Ammon's horn (tissue), 1 donor: ENCODE measurements at places on chromosomes 3 and 15.

DNA sequence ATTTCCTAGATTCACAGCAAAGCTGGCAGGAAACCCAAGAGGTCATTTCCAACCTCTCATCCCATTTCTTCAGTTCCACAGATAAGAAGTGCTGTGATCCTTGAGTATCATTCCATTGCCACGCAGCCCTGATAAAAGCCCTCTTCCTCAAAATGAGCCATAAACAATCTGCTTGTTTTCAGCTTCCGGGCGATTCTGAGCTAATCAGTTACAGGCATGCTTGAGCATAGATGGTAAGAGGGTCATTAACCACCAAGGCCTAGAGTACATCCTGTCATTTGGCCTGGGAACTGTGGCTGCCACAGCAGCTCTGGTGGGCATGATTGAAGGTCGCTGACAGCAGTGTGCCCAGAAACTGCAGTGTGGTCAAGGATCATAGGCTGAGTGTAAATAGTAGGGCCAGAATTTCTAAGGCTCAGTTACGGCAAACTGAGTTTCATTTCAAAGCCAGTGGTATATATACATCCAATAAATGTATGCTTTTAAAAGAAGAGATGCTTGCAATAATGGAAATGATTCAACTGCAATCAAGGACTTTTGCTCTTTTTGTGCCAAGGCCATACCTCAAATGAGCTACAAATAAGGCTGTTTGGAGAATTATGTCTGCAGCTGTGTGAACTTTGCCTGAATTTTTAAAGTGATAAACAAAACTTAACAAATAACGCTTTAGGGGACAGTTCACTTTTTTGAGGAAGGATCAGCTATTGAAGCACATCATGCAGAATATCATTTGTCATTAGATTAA, 47.3 kb downstream of the P3H2 start:
- no peak for DNase-seq

GRCh38 chr3:55370272-55370671, 116.8 kb downstream of the WNT5A start:
- DNase-seq = no peak

GRCh38 chr3:172410702-172411477, 37.4 kb downstream of the GHSR start:
- no peak for DNase-seq

GRCh38 chr15:36004891-36005490, 459.0 kb upstream of the DPH6 start:
- no peak for DNase-seq

GRCh38 chr3:31159331-31160039, 265.0 kb upstream of the GADL1 start:
- DNase-seq = no peak

DNA sequence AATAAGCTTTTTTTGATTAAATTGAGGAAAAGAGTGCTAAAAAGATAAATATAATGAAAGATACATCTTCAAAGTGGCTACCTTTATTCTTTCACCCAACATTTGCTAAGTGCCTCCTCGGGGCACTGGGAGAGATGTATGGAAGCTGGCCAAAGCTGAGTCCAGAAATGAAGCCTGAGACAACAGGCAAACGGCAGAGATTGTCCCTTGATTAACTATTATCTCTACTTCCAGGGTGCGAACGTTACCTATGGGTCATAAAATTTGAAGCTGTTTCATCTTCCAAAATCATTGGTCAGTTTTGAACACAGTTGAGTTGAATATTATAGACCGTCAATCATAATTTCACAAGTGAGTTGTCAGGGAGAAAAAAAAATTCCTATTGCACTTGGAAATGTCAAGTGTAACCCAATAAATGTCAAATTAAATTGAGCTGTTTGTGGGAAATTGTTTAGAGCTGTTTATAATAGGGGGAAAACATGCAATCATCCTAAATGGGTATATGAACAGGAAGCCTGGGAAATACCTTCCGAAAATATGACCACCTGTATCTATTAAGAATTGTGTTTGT, 73.9 kb downstream of the SUCLG2 start:
- no peak for DNase-seq

DNA sequence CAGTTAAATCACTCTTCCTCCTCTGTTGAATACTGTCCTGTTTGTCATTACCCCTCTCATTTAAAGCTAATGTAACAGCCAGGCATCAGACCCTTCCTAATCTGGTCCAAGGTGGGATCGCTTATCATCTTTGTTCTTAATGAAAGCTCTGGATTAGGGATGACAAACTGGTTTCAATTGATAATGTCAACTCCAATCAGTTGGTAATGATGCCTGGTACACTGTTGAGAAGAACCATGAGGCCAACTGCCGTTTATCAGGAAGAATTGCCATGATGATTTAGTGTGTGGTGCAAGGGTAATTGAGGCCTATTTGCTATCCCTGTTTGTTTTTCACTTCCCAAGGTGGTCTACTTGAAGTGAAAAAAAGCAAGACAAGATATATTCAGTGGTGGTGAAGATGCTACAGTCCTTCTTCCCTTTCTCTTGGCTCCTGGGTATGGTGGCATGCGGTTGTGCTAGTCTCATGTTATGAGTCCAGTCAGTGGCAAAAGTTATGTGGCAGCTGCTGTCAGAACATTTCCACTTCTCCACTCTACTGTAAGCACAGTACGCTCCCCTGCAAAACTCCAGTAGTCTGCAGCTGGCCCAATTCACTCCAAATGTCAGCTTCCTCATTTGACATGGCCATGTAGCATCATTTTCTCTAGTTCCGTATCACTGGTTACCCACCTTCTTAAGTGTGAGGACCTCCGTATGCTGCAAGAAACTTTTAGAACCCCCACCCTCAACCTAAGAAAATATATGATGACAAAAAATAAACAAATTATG, 72.5 kb downstream of the MORC1 start:
- DNase-seq = peak; percentile 14

DNA sequence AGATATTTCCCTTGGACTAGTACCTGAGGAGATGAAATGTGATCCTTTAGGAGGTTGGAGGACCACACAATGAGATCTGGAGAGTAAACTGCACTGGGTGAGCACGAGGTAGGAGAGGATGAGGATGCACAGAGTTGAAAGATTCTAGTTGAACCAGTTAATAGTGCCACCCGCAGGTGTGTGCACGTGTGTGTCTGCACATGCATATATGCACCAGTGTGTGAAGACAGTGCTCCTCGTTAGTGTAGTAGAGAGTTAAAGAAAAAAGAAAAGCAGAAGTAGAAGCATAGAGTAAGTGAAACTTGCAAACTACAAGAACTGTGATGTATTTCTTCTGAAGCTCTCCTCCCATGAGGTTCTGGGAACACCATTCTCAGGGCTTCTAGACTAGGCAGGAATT, 8.4 kb downstream of the MED12L start:
- no peak for DNase-seq

DNA sequence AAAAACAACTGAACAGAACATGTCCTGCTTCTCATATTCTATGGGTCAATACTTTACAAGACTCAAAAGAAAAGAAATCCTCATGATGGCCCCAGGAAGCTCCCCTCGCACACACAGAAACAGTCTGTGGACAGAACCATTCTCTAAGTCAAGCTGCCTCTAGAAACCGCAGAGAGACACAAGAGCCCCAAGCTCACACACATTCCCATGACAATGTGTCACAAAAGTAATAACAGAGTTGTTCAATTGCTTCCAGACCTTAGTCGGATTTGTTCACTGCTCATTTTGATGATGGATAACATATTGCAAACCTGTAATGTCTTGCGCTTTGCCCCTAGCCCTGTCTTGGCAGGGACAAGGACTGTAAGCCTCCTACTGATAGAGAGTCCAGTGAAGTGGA, 60.9 kb downstream of the UMPS start:
- DNase-seq = no peak

GRCh38 chr3:12327021-12327420, 38.2 kb downstream of the PPARG start:
- peak; percentile 10 for DNase-seq

DNA sequence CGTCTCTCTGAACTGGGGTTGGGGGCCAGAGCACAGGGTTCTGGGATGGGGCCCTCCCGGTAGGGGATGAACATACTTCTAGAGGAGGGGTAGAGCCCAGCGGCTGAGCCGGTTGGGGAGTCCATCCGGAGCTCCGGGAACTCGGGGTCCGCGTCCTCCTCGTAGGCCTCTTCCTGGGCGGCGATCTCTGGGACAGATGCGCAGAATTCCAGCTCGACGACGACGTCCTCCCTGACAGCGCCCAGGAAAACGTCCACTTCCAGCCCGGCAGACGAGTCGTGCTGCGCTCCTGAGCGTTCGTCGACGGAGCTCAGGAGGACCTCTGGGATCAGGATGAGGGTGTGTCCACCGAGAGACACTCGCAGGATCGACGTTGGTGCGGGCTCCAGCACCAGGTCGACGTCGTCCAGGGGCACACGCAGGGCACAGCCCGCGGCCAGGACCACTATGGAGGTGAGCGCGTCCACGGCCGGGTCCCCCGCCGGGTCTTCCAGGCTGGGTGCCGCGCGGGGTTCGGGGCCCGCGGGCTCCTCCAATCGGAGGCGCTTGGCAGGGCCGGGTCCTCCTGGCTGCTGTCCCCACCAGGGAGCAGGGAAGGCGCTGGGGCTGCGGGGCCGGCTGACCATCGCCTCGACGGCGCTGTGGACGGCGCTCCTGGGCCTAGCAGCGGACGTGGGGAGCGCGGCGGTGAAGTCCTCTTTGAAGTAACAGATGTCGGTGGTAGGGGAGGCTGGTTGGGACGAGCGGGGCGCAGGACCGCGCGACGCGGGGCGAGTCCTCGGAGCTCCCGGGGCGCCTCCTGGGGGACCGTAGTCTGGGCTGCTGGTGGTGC, 474 bp downstream of the PRR23B start:
- DNase-seq = no peak

DNA sequence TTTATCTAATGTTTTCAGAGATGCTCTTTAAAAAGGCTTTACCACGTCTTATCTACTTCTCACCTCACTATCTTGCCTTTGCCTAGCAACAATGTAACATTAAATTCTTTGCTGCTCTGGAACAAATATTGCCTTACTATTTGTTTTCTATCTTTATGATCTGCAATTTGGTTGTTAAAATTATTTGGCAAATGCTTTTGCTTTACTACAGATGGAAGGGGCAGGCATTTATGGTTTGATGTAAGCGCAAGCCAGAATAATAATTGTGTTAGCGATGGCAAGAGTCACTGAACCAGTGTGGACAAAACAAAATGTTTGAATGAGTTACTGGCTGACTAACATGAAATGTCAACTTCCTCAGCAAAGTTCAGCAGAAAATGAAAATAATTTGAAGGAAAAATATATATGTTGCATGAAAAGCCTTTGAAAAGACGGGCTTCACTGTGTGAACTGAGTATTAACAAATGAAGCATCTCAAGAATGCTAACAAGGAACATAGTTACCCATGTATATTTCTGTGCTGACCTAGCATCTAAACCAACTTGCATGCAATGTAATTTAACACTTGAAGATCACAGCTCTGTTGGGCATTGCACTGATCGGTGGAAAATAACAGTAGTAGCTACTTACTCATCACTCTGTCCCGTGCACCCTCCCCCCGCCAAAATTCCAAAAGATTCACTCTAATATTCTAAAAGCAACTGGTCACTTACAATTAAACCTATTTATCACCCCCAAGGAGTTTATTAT, 454.0 kb upstream of the ARHGEF26 start:
- DNase-seq = no peak

- DNase-seq = no peak
These were observed 28.9 kb upstream of the BHLHE40 start for GRCh38 chr3:4950351-4950784.

- DNase-seq = no peak
These were observed 5.4 kb downstream of the PCBP4 start for GRCh38 chr3:51961602-51962569.

DNA sequence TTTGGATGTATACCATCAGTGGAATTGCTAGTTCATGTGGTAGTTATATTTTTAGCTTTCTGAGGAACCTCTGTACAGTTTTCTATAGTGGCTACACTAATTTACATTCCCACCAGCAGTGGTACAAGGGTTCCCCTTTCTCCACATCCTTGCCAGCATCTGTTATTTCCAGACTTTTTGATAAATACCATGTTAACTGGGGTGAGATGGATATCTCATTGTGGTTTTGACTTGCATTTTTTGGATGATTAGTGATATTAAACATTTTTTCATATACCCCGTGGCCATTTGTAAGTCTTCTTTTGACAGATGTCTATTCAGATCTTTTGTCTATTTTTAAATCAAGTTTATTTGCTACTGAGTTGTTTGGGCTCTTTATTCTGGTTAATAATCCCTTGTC, 455.6 kb upstream of the RARB start:
- DNase-seq = no peak

- DNase-seq = no peak
These were observed 40.9 kb downstream of the IRAK2 start for GRCh38 chr3:10205451-10206165.

DNA sequence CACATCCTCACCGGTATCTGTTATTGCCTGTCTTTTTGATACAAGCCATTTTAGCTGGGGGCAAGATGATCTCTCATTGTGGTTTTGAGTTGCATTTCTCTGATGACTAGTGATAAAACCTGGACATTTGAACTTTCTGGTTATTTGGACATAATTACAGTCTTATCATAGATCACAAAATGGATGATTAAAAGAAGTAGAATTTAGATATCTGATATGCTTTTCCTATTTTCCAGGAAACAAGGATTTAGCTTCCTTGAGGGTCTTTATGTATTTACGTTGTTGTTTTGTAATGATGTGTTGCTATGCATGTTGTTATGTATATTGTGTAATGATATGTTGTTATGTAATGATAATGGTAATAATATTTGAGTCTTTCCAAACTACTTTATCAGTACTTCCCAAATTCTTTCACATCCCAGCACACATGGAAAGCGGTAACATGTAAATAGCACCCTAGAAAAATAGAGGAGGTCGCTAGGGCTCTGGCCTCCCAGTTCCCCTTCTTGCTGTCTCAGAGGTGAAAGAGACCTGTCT, 53.8 kb downstream of the GJD2 start:
- DNase-seq = no peak

DNA sequence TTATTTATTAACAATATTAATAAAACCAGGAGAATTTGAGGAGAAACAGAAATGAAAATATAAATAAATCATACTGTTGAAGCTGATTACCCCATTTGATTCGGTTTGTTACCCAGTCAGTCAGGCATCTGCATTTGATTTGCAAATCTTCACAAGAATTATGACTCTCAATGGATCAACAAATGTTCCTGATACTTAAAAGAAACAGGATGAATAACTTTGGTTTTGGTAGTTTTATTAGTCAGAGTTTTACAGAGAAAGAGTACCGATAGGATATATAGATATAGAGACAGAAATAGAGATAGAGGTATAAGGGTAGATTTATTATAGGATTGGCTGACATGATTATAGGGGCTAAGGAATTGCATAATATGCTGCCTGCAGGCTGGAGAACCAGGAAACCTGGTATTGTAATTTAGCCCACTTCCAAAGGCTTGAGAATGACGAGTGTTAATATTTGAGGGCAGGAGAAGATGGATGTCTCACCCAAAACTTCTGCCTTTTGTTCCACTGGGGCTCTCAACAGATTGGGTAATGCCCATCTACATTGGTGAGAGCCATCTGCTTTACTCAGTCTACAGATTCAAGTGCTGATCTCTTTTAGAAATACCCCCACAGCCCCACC, 241.6 kb upstream of the COL8A1 start:
- DNase-seq = no peak

- peak; percentile 40 for DNase-seq
These were observed at the start of gene PYGO1 for GRCh38 chr15:55588070-55588814. TSS of gene PYGO1 (minus strand) at chr15:55588345. CDS start at chr15:55587883, 462 bp downstream.
